ENCODE measurements at places on chromosomes 16 and 17.
A peak's percentile ranks its signal among the peaks of the same experiment; 100 is the strongest.

DNA sequence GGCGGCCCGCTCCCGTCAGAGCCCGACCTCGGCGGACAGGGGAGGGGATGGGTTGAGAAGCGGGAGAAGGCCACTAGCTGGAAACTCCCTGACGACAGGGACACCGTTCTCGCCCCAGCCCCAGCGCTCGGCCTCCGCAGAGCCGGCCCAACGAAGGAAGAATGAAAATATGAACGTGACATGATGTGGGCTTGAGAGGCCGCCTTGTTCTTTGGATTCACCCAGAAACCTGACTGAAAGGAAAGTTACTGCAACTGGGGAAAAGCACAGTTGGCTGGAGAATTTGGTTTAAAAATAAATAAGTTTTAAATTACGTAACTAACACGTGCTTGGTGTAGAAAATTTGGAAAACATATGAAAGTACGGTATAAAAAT lies 21.1 kb downstream of the NPTX1 start:
- no peak for DNase-seq

GRCh38 chr16:2223942-2224486 lies 623 bp downstream of the E4F1 start:
- no peak for DNase-seq

DNA sequence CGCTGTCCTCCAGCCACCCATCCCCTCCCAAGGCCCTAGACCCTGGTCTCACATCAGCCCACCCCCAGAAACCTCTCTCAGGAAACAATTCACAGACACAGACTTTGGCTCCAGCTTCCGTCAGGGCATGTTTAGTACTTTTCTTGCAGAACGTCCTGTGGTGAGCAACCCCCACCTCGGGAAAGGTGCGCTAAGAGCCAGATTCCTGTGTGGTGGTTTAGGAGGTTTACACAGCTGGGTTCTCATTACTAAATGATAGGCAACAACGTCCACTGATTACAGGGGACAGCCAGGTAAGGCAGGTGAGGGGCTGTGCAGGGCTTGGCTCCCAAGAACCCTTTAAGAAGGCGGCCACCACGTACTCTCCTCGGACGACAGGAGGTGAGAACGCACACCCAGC lies 29.3 kb downstream of the KIFC3 start:
- DNase-seq, result no peak

- no peak for DNase-seq
These were observed 7.9 kb upstream of the MFSD6L start for GRCh38 chr17:8806926-8807550.

DNA sequence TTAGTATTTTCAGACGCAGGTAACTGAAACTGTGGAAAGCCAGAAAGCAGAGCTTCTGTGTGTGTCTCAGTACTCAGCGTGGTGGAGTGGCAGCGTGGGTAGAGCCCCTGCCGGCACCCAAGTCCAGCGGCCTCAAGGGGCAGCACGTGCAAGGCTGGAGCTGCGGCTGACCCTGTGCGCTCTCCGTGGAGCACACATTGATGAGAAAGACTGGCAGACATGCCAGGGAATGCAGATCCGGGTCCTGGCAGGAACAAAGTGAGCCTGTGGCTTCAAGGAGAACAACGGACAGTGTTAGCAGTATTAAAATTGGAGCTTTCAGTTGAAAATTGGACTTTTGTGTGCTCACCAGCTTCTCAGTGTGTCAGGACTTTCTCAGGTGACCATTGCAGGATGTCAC lies 23.3 kb downstream of the ZC3H18 start:
- DNase-seq, result no peak

- no peak for DNase-seq
These were observed 2.6 kb downstream of the PCGF2 start for GRCh38 chr17:38745545-38745944.

- DNase-seq, result no peak
These were observed 25.8 kb downstream of the GINS3 start for GRCh38 chr16:58418026-58418425.

GRCh38 chr16:1145383-1146100 lies 7.4 kb upstream of the CACNA1H start:
- no peak for DNase-seq

- no peak for DNase-seq
These were observed 14.7 kb downstream of the ALOX15B start for GRCh38 chr17:8053600-8053999.

DNA sequence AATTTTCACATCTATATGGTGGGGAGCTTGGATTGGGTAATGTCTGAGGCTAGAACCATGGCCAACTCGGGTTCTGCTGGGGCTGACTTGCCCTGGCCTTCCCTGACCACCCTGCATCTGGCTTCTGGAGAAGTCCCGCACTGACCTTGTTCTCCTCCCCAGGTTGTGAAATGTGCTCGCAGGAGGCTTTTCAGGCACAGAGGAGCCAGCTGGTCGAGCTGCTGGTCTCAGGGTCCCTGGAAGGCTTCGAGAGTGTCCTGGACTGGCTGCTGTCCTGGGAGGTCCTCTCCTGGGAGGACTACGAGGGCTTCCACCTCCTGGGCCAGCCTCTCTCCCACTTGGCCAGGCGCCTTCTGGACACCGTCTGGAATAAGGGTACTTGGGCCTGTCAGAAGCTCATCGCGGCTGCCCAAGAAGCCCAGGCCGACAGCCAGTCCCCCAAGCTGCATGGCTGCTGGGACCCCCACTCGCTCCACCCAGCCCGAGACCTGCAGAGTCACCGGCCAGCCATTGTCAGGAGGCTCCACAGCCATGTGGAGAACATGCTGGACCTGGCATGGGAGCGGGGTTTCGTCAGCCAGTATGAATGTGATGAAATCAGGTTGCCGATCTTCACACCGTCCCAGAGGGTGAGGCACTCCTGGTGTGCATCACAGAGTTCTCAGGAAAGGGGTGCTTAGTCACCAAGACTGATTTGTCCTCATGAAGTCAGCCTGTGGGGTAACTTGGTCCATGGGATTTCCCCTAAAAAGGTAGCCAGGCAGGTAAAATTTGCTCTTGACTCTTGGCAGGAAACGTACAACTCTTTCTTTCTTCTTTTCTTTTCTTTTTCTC lies 6.1 kb downstream of the NOD2 start:
- DNase-seq, result no peak

DNA sequence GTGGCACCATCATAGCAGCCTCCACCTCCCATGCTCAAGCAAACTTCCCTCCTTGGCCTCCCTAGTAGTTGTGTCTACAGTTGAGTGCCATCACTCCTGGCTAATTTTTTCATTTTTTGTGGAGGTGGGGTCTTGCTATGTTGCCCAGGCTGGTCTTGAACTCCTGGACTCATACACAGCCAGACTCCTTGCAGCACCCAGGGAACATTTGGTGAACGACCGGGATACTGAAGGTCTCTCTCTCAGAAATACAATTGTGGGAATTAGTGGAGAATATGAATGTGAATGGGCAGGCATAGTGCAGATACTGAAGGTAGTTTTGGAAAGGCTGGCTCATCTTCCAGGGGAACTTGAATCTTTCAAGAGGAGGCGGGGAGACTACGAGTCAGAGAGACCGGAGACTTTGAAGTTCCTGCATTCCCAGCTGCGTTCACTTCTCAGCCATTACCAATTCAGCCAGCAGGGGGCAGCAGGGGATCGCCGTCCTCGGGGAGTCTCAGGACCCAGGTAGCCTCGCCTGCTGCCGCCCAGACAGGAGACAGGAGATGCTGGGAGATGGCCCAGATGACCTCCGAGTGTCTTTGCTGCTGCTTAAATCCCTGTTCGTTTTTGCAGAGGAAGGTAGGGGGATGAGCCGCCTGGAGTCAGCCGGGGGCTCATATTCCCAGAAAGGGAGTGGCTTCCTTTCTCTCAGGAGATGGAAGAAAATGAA lies 68.6 kb downstream of the HAPSTR1 start:
- DNase-seq, result peak; percentile 25

DNA sequence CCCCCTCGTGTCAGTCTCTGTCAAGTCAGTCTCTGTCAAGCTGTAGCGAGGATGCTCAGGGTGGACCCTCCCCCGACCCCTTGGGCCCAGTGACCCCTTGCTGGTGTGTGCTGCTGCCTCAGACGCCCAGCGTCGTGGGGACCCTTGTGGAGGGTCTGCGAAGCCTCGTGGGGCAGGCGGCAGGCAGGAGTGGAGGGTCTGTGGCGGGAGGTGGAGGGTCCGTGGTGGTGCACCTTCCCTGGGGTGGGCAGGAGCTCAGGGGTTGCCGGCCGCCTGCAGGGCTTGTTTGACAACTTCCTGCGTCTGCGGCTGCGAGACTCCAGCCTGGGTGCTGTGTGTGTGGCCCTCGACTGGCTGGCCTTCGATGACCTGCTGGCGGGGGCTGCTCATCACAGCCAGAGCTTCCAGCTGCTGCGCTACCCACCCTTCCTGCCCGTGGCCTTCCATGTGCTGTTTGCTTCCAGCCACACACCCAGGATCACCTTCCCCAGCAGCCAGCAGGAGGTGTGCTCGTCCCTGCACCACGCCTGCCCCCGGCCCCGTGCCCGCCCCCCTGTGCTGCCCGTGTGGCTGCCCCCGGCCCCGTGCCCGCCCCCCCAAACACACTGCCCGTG lies 5.6 kb downstream of the GNG13 start:
- DNase-seq, result no peak

DNA sequence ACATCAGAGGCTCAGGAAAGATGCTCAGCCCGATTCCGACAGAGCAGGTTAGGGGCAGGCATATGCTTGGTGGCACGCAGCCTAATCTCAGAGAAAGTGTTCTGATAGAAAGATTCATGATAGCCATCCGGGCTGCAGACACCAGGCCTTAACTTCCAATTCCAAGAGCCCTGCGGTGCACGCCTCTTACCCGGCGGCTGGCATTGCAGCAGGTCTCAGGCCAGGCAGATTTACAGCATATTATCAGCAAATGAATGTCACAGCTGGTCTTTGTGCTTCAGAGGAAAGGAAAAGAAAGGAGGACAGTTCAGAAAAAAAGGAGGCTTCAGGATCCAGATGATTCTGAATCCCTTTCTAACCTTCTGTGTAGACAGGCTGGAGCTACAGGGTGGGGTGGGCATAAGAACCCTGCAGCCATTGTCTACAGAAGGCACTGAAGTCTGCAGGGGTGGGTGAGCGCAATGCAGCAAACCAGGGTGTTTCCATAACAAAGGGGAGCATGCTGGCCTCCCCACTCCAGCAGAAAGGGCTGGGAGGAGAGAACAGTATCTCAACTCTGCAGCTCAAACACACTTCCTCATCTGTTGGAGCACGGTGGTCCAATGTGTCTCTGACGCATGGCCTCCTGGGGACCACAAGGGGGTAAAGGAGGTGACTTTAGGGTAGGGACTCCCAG lies 277.4 kb upstream of the XYLT1 start:
- DNase-seq, result no peak

- peak; percentile 93 for DNase-seq
These were observed 24.8 kb upstream of the MRPS23 start for GRCh38 chr17:57874434-57875289.

- DNase-seq, result no peak
These were observed 45.8 kb upstream of the NDRG4 start for GRCh38 chr16:58454178-58454577.

DNA sequence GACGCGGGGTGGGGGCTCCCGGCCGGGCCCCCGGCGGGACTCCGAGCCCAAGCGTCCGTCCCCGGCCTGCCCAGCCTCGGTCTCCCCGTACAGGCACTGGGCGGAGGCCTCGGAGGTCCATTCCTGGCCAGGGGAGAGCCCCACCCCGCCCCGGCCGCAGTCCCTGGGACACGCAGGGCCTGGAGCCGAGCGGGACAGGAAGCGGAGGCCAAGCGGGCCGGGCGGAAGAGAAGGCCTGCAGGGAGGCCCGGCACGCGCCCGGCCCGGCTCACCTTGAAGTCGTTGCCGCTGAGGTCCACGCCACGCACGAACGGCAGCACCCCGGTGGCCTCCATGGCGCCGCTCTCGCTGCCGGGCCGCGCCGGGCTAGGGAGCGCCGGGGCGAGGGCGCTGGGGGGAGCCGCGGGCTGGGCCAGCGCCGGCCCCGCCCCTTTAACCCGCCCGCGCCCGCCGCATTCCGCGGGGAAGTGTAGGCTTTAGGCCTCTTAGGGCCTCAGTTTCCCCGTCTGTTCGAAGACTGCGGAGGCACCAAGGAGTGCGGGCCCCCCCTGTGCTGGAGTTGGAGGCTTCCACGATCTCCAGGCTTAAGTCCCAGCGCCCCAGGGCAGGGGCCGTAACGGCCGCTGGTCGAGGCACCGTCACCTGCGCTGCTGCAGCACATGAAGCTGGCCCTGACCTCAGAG lies at the start of gene FLII:
Gene FLII, minus strand, starts transcription at position 383 of the 683 bp plus-strand sequence. Its CDS starts 48 bp downstream, at position 335.
- DNase-seq, result no peak

DNA sequence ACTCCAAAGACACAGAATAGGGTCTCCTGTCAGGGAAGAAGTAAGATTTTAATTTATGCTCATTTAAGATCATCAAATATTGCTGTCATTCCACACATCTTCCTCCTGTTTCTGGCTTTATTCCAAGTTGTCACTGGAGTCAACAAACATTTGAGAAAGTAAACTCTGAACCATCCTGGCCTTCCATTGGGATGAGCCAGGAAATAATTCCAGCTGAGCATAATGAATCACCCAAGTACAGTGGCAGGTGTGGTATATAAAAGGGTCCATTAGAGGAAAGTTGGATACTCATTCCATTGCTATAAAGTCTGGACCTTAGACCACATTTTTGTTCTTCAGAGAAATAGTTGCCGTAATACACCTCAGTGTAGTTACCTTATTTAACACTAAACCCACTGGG lies 246.1 kb downstream of the SLC39A11 start:
- DNase-seq, result no peak

DNA sequence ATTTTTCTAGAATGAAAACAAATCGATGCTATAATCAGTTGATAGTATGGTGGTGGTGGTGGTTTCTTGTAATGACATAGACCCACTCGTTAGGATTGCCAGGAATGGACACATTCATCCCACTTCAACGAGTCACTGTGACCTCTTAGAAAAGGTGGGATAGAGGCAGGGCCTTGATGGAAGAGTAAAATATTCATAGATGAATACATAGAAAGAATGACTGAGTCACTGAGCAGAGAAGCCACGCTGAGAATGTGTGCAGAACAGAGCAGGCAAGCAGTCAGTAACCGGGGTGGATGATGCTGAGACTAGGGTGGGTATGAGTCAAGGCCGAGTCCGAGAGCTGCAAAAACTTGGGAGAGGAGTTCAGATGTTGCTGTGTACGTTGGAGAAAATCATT lies 129.9 kb downstream of the PITPNC1 start:
- no peak for DNase-seq

GRCh38 chr17:28944862-28945741 lies 6.2 kb downstream of the PHF12 start:
- DNase-seq, result no peak
